Fibroblast of upper back skin (primary cell): ENCODE measurements at places on chromosomes 16 and 17.

DNA sequence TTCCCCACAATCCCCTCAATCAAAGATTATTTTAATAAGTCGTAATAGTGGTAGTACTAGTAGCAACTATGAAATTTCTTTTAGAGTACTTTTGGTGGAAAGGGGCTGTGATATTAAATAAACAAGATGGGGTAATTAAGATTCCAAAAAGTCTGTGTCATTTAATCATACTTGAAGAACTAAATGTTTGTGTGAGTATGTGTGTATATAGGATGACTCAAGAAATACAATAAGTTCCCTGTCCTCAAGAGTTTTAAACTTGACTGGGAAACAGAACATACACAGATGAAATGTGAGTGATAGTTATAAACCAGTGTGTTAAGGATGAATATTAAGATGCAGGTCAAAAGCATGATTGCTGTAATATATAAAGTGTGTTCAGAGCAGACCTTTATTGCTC lies 2.3 kb downstream of the ALDH3A2 start:
- DNase-seq = peak; percentile 10

DNA sequence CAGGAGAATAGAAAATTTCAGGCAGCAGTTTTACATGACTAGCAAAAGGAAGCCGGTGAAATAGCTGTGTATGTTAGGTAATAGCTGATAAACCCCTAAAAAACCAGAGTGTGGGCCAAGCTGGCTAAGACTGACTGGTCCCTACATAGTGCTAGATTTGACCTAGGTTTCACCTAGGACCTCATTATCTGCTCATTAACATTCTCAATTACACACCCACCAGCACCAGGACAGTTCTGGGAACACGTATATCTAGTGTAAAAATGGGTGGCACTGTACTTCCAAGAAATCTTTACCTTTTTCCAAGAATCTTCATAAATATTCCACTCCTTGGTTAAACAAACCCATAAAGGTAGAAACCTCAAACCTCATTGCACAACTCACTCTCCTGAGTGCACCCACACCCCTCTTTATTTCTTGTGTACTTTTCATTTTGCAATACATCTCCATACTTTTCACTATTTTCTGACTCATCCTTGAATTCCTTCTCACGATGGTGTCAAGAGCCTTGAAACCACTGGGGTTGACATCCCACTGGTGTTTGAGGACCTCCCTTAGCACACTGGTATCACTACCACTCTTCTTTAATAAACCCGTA lies 262.7 kb upstream of the KCNJ16 start:
- DNase-seq = peak; percentile 25

GRCh38 chr16:31202414-31203375 lies at the start of gene PYCARD:
Gene PYCARD (minus strand): TSS chr16:31202760. CDS start chr16:31202690, 70 bp downstream.
- peak; percentile 25 for DNase-seq

GRCh38 chr17:3754458-3755334 lies 31.0 kb downstream of the HASPIN start:
- no peak for DNase-seq

DNA sequence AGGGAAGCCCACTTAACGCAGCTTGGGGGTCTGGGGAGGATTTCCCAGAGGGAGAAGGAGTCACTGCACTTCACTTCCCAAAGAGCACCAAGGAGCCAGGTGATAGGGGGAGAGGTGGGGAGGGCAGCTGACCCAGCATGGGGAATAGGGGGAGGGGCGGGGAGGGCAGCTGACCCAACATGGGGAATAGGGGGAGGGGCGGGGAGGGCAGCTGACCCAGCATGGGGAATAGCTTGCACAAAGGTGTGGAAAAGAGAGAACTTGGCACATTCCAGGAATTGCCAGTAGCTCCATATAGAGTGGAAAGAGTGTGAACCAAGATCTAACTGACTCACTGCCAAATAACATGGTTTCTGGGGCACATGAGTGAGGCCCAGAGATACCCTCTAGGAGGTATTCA lies 110.3 kb downstream of the CCT6B start:
- DNase-seq = no peak

DNA sequence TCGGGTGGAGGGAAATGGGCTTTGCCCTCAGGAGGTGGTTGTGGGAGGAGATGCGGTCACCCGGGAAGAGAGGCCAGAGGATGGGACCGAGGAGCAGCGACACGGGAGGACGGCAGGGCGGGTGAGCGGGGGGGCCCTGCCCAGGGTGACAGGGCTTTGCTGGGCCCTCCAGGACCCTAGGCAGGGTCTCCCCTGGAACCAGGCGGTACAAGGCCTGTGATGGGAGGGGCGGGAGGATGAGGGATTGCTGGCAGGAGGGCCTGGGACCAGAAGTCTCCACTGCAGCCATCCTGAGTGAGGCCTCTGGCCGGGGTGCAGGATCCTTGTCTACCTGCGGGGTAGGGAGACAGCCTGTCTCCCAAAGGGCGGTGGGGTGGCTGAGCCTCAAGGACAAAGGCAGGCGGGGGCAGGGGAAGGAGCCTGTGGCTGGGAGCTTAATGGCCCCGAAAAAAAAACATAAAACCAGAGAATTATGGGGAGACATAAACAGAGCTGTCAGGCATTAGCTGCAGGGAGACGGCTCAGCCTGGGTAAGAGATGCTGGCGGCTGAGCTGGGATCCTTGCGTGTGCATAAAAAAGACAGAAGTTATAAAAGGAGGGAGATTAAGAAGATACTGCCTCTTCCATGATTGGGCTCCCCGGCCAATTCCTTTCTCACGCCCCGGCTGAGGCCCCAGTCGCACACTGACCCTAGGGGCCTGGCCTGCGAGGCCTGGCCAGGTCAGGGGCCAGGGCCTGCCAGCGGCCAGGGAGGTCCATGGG lies 66.7 kb downstream of the SREBF1 start:
- DNase-seq = no peak

DNA sequence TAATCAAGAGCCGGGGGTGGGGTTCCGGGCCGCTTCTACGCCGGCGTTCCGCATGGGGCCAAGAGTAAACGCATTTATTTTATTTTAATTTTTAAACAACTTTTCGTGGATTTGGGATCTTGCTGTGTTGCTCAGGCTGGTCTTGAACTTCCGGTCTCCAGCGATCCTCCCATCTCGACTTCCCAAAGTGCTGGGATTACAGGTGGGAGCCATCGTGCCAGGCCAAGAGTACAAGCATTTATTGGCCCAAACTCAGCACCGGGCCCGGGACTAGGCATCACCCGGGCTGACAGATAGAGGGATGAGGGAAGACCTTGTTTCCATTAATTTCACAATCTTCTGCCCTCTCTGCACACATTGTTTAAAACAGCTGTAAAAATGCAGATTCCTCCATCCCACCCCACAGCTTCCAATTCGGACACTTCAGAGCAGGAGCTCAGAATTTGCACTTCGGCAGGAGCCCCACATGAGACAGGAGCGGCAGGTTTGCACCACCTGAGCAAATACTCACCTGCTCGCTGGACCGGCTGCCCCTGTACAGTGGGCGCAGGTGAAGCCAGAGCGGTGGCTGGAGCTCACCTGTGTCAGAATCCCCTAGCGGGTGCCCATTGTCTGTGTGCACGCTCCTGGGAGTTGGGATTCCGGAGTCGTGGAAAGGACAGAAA lies 663 bp upstream of the GINS2 start:
- no peak for DNase-seq

DNA sequence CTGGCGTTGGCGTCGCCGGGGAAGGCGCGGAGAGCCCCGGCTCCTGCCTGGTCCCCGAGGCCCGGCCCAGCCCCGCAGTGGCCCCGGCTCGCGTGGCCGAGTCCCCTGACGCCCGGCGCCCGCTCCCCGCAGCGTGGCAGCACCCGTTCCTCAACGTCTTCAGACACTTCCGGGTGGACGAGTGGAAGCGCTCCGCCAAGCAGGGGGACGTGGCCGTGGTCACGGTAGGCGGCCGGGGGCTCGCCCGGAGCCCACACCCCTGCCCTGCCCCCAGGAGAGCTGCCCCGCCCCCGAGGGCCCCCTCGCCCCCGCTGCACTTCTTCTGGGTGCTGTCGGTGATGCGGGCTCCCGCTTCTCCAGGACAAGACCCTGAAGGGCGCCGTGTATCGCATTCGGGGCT lies 466 bp downstream of the WDR90 start:
- no peak for DNase-seq

GRCh38 chr16:86519649-86520316 lies 9.5 kb downstream of the FOXF1 start:
- peak; percentile 48 for DNase-seq

DNA sequence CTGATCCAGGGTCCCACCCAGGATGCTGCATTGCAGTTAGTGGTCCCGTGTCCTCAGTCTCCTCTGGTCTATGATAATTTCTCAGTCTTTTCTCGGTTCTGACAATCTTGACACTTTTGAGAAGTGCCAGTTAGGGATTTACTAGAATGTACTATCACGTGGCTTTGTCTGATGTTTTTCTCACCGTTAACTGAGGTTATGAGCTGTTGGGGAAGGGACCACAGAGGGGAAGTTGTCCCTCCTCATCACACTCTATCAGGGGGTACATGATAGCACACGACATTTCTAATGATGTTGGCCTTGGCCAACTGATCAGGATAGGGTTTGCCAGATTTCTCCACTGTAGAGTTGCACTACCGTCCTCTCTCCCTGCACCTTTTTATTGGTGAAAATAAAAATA lies 250.9 kb upstream of the SDK2 start:
- DNase-seq = no peak

DNA sequence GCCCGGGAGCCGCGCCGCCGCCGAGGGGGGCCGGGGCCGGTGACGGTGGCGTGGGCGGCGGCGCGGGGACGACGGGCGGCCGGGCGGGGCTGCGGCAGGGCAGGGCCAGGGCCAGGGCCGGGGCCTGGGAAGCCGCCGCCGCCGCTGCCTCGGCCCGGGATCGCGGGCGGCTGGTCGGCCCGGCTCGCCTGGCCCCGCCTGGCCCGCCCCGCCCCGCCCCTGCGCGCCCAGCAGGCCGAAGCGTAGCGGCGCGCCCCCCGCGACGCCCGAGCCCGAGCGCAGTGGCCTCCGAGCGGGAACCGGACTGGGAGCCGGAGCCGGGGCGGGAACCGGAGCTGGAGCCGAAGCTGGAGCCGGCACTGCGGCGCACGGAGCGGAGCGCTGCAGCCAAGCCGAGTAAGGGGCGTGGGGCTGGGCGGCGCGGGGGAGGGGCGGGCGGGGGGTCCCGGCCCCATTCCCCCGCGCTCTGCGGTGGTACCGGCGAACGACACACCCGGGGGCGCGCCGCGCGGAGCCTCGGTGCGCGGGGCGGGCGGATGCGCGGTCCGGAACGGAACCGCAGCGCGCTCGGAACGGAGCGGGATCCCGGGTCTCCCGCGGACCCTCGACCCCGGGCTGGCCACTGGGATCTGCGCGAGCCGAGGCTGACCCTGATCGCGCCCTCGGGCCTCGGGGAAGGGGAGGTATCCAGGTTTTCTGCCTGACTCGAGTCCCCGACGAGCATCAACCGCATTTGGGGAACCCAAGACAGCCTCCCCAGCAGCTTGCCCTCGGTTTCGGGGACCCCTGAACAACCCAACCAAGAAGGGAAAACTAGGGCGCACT lies at the start of gene BEAN1:
Gene BEAN1, plus strand, starts transcription at position 260 of the 825 bp plus-strand sequence. CDS start 10,382 bp downstream, outside the sequence.
- DNase-seq = no peak

- DNase-seq = no peak
Measured at GRCh38 chr17:28345419-28346198, 10.0 kb downstream of the TNFAIP1 start.

- DNase-seq = peak; percentile 59
Measured at GRCh38 chr17:71117466-71117865, 948.1 kb downstream of the KCNJ2 start.
